ENCODE measurements at places on chromosomes 13 and 19. TPM values are rescaled to one million over a fixed set of nuclear protein-coding genes. Genes with fewer than 3 reads are reported as not detected.

Gene LCP1
- total RNA-seq: 0.99 TPM

Gene ZNF880
- total RNA-seq: 15.2 TPM

Gene TINCR
- 0.08 TPM for total RNA-seq

Gene ZNF69
- total RNA-seq: 9.0 TPM

Gene ZNF560
- total RNA-seq: 0.16 TPM

Gene SYNGR4
- total RNA-seq: not detected

Gene CD22
- total RNA-seq: not detected

Gene RELB
- 3.4 TPM for total RNA-seq

Gene CD209
- not detected for total RNA-seq

Gene OR10H1
- not detected for total RNA-seq

Gene METTL21C
- 1.8 TPM for total RNA-seq

Gene KLK12
- total RNA-seq: not detected

Gene KLHL1
- total RNA-seq: not detected

Gene YJEFN3
- total RNA-seq: 0.45 TPM
